HepG2 (cell line): ENCODE measurements at places on chromosomes 1 and 21. TPM values are rescaled to one million over a fixed set of nuclear protein-coding genes. Genes with fewer than 3 reads are reported as not detected.

- no peak for DNase-seq
Observed at GRCh38 chr1:114794038-114794437, 13.6 kb upstream of the SIKE1 start.

Gene KRTAP12-2
- total RNA-seq: not detected in 2 replicates

GRCh38 chr1:45622524-45623394 is 1.1 kb downstream of the CCDC17 start:
- DNase-seq: no peak

- DNase-seq: no peak
Observed at GRCh38 chr1:3061981-3062615, 6.9 kb upstream of the PRDM16 start.

- no peak for DNase-seq
Observed at GRCh38 chr1:212600980-212601379, 7.6 kb upstream of the ATF3 start.

GRCh38 chr21:34613679-34614627 is 960 bp downstream of the RCAN1 start:
- no peak for DNase-seq

- no peak for DNase-seq
Observed at GRCh38 chr1:182713939-182714338, 29.6 kb upstream of the RGS8 start.

DNA sequence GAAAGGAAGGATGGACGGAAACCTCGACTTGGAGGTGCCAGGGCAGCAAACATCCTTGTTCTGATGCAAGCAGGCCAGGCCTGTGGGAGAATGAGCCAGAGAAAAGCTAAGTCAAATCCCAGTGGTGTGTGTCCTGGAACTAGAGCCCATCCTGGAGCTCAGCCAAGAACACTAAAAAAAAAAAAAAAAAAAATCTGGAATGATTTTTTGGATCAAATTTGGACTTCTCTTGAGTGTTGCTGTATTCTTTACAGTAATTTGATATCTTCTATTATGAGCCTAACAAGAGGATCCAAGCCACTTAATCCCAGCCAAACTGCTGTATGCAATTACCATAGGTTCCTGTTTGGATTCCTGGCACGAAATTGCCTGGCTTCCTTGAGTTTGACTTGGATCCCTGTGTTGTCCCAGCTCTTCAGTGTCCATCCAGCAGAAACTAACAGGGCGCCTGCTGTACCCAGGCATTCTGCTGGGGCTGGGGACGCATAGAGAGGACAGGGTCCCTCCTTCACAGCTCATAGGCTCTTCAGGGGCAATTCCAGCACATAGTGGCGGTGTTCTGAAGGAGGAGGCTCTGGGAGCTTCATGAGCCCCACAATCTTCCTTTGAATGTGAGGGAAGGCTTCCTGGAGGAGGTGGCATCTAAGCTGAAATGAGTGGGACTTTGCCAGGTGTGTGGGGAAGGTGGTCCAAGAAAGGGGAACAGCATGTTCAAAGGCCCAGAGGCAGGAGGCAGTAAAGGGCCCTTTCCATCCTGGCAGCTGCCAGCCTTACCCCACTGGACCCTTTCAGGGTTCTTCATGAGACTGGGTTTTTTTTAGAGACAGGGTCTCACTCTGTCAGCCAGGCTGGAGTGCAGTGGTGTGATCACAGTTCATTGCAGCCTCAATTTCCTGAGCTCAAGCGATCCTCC is 24.7 kb downstream of the EPHX1 start:
- no peak for DNase-seq

DNA sequence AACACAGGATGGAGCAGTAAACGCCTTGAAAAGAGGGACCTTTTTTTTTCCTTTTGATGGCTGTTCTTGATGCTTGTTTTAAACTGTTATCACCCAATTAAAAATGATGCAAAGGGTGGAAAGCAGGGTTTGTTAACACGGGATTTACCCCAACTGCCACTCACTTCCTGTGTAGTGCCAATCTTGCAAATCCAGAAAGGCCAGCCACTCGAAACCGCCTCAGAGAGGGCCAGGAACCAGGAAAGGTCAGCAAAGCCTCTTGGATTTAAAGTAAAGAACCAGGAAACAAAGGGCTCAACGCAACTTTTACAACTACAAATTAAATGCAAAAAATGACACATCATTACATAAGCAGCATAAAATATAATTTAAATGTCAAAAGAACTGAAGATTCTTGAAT is 347.4 kb downstream of the PDE4B start:
- no peak for DNase-seq

Gene CNR2
- total RNA-seq: not detected in 2 replicates

GRCh38 chr1:70896224-70896623 is 151.4 kb downstream of the PTGER3 start:
- no peak for DNase-seq

GRCh38 chr1:55333461-55333860 is 118.3 kb upstream of the USP24 start:
- no peak for DNase-seq

Gene ZNF683
- total RNA-seq: not detected in 2 replicates

GRCh38 chr1:201447903-201448871 is 20.8 kb downstream of the PHLDA3 start:
- DNase-seq: peak; percentile 56

DNA sequence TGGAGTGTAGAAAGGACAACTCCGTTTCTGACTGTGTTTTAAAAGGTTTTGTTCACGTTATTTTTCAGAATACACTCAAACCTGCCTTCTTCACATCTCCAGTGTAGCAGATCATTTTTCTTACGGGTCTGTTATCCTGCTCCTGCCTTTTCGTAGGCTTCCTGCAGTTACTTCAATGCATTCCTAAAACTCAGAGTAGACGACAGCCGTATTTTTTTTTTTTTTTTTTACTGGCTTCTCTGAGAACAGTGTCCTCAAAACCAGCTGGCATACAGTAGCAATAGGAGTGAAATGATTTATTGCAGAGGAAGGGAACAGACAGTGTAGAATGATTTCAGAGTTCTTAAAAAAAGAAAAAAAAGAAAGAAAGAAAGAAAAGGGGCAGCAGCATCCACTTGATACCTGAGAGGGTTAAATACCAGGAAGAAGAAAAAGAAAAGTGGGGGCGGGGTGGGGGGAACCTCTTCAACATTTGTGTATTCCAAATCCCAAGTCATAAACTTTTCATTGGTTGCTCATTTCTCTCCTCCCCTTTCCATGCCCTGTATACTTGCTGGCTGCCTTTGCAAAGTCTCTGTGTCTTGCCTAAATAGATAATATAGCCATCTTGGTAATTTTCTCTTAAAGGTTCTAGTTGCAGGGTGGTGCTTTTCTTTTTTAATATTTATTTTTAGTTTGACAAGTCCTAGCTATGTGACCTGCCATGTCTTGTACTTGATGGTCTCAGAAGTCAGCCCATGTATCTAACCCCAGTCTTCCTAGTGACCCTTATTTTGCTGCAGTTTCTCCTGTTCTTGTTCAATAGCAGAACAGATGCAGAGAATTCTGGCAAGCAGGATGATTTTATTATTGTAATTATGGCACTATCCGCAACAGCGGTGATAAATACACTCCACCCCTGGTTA is 2.8 kb downstream of the TGFB2 start:
- DNase-seq: no peak

- DNase-seq: peak; percentile 74
Observed at GRCh38 chr1:47696737-47697441, 259.0 kb downstream of the FOXD2 start.

Gene UBL4B
- total RNA-seq: not detected in 2 replicates

GRCh38 chr1:61472876-61473275 is 252.1 kb downstream of the TM2D1 start:
- DNase-seq: no peak

Gene TOMM40L
- total RNA-seq: 26.2 and 29.1 TPM in 2 replicates
